Stimulated activated CD4-positive, alpha-beta T cell treated with anti-CD3 and anti-CD28 coated beads, TNF-alpha, amount 100 ng/mL, for 24 hours (primary cell): ENCODE measurements at places on chromosomes 5 and 9.

GRCh38 chr5:1010641-1011046 lies 2.0 kb downstream of the NKD2 start:
- no peak for DNase-seq

DNA sequence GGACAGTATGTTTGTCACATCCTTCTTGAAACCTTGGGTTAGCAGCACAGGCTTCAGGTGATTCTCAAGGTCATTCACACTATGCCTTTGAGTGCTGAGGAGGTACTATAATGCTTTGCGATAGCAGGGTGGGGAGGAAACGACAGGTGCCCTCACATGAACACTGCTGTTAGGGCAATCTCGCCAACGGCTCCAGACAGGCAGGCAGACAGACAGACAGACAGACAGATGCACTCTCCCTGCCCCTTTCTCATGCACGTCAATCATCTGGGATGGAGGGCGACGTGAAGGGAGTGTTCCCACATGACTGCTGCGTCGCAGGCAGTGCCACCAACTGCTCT lies 82.9 kb downstream of the RAPGEF1 start:
- no peak for DNase-seq

DNA sequence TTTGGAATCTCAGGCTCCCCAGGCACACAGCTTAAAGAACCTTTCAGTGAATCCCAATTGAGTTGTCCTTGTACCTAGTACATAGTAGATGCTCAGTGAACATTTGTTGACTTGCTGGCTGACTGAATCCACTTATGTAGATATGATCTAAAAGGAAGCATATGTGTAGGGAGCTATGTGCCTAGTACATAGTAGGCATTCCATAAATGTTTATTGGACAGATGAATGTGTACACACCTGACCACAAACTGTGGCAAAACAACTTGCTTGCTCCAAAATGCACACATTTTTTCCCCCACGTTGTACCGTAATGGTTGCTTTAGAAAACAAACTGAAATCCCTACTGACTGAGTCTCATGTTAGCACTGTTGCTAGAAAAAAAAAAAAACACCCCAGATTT lies 80.2 kb upstream of the IL12B start:
- no peak for DNase-seq

GRCh38 chr9:71761938-71762353 lies 6.4 kb downstream of the CEMIP2 start:
- no peak for DNase-seq

- no peak for DNase-seq
Observed at GRCh38 chr9:128911529-128912035, 9.2 kb upstream of the PHYHD1 start.

DNA sequence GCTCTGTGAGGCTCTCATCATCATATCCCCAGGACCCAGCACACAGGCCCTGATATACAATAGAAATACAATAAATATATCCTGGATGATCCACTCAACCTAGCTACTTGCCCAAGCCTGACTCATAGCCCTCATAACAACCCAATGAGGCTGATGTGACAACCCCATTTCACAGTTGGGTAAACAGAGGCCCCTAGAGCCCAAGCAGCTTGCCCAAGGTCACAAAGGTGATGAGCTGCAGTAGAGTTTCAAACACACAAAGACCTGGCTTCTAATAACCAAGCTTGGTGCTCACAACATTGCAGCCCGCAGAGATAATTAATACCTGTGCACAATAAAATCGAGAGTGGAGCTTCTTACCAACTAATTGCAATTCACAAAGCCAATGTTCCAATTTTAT lies 3.2 kb upstream of the AKNA start:
- DNase-seq, result no peak

DNA sequence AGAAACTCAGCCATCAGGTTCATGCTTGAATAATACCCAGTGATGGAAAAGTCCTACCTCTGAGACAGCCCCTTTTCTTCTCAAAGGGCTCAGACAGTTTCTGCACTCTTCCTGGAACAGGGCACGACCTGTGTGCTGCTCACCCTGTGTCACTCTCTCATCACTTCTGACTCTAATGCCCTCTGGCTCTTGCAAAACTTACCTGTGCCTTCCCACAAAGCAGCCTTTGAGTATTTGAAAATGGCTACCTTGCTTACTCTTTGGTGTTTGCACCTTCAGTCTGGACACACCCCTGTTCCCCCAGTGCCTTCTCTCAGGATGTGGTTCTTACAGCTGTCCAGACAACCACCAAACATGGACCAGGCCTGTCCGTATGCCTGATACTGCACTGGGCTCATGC lies 171.4 kb downstream of the GRIA1 start:
- no peak for DNase-seq

DNA sequence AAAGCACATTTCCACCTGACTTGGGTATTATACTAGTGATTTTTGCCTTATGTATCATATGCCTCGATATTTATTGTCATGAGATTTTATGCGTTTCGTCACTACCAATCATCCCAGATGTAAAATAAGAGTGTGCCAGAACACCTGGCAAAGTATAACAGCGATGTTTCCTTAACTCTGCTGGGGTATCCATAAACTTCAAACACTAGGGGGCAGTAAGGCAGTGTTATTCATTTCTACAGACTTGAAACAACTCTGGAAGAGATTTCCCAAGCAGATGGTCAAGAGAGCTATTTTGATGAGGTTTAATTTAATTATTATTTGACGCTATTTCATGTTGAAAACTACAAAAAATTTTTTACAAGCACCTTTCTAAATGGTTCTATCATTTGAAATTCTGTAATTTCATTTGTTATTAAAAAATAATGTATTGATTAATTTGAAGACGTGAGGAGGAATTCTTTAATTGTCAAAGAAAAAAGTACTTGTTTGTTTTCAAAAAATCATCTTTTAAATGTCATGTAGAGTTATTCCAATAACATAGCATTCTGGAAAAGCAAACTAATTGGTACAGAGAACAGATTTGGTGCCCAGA lies 388.5 kb upstream of the CTNND2 start:
- DNase-seq, result no peak
